ENCODE measurements at places on chromosomes 3 and 15. TPM values are rescaled to one million over a fixed set of nuclear protein-coding genes. Genes with fewer than 3 reads are reported as not detected.

- DNase-seq = peak; percentile 78
Observed at GRCh38 chr15:81400640-81401236, 26.7 kb upstream of the TMC3 start.

- DNase-seq = no peak
Observed at GRCh38 chr15:39737196-39737550, 45.5 kb downstream of the FSIP1 start.

GRCh38 chr3:4006288-4006687 is 207.1 kb downstream of the LRRN1 start:
- no peak for DNase-seq

ZBTB47 gene
- total RNA-seq = 22.3 TPM

- no peak for DNase-seq
Observed at GRCh38 chr3:49780080-49780974, 6.0 kb downstream of the IP6K1 start.

FGF12 gene
- total RNA-seq = 0.08 TPM

DNA sequence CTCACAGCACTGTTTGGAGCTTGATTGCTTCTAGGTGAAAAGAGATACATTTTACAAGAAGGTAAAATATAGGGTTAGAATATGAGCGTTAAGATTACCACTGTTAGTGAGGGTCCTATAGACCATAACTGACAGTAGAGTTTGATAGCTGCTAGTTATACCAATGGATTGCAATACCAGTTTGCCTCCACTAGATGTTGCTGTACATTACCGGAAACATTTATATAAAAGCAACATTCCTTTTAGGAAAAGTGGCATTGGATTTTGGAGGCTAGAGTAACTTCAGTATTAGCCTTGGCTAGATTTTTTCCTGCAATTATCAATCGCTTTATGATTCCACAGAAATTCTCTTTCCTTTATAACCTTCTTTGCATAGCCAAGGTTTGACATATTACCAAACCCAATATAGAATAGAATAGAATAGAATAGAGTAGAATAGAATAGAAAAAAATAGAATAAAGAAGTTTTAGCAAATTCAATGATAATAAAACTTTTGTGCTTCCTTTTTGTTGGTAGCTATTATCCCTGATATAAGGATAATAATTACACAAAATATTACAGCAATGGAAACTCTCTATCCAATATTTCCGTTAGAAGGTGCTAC is 1093.6 kb upstream of the ALCAM start:
- peak; percentile 71 for DNase-seq

EFHB gene
- 1.1 TPM for total RNA-seq

DNA sequence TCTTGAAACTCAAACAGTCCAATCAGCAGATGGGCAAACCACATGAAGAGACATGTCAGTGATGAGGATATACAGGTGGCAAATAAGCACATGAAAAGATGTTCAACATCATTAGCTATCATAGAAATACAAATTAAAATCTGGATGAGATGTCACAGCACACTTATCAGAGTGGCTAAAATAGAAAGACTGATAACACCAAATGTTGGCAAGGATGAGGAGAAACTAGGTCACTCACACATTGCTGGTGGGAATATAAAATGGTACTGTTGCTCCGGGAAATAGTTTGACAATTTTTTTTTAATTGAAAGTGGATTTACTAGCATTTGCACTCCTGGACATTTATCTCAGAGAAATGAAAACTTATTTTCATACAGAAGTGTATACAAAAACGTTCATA is 8.4 kb downstream of the PGPEP1L start:
- no peak for DNase-seq

SKOR1 gene
- 0.08 TPM for total RNA-seq

- DNase-seq = no peak
Observed at GRCh38 chr15:92833106-92833433, 67.1 kb upstream of the CHD2 start.

- DNase-seq = peak; percentile 35
Observed at GRCh38 chr3:190077395-190078045, 43.2 kb downstream of the P3H2 start.

GRCh38 chr3:110343945-110344344 is 727.7 kb upstream of the NECTIN3 start:
- DNase-seq = no peak

Data from fibroblast of the aortic adventitia (primary cell).